CMK (cell line): ENCODE measurements at places on chromosomes 12 and 14.

DNA sequence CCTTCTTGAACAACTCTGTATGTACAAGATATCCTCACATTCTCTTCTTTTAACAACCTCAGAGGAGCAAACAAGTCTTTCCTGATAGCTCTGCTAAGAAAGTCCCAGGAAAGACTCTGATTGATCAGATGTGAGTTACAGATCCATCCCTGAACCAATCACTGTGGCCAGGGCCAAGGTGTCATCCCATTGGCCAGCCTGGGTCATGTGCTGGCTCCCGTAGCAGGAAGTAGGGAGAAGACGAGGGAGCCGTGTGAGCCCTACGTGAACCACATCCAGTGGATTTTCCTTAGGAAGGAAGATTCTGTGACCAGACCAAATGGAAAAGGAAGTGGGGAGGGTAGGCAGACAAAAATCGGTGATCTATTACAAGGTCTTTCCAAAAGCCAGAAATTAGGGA is 5.6 kb downstream of the P2RX7 start:
- DNase-seq: no peak

DNA sequence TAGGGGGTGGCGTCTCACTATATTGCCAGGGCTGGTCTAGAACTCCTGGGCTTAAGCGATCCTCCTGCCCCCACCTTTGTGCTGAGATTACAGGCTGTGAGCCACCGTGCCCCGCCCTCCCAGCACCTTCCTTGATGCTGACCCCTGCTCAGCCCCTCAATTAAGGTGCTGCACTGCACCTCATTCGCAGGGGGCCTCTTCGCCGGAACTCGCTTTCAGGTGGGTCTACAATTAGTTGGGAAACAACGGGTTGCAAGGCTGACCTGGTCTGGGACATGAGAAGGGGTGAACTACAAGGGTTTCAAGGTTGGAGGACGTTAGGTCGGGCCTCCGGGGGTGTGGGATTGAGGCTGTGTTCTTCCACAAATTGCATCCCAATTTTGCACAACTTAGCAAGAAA is 1.2 kb upstream of the NOP2 start:
- DNase-seq: no peak

DNA sequence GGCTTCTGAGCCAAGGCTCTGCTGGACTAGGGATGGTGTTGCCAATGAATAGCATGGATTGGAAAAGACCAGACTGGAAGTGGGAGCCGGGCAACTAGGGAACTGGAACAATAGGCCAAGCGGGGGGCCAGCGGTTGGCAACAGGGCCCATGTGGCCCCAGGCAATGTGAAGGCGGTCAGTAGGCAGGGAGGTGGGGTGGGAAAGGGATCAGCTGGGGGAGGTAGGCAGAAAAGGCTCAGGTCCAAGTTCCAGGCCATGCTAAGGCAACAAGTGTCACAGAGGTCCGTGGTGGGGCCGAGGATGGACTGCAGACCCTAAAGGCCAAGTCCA is 14.9 kb upstream of the MLXIP start:
- DNase-seq: no peak

DNA sequence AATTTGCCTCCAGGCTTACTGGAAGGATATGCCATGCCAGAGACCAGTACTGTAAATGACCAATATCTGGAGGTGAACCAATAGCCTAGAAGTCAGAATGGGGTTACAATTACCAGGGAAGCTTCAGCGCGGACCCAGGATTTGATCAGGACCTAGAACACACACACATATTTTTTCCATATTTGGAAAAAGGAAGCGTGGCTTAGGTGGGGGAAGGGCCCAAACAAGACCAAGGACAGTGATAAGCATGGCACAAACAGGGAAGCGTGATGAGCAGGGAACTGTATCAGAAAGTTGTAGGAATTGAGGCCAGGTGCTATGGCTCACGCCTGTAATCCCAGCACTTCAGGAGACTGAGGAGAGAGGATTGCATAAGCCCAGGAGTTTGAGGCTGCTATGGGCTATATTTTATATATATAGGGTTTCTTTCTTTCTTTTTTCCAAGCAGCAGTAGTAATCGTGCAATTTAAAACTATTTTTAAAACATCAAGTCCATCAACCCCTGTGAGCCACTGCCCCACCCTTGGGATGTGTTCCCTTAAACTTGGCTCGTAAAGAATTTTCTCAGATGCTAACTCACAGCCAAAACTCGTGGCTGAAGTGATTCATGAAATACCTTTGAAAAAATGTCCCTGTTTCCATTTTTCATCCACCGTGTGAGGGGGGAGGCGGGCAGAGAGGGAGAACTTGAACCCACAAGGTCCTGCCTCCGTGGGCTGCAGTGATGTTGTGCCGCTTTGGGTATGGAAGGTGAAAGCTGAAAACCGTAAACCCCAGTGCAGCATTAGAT is 16.7 kb downstream of the HRK start:
- no peak for DNase-seq

GRCh38 chr14:23445773-23446172 is 10.3 kb upstream of the MYH7 start:
- no peak for DNase-seq

GRCh38 chr12:52754135-52754534 is 23.0 kb downstream of the KRT76 start:
- DNase-seq: no peak

DNA sequence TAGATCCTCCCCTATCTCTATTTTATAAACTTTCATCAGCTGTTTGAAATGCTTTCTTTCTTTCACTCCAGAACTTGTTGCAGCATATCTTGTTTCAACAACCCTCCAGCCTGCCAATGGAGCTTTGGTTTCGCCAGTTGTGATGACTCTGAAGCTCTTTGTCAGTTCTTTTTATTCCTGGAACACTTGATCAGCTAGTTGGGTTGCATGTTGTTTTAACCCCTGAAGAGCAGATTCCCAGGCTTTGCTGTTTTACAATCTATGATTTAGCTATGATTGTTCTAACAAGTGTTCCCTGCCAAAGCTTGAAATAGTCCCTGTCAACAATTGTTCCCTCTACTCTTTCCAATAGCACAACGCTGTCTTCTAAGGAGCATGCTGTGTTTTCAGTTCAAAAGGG is 50.6 kb upstream of the FUT8 start:
- DNase-seq: no peak

GRCh38 chr14:72612041-72612440 is 281.9 kb downstream of the DPF3 start:
- no peak for DNase-seq

DNA sequence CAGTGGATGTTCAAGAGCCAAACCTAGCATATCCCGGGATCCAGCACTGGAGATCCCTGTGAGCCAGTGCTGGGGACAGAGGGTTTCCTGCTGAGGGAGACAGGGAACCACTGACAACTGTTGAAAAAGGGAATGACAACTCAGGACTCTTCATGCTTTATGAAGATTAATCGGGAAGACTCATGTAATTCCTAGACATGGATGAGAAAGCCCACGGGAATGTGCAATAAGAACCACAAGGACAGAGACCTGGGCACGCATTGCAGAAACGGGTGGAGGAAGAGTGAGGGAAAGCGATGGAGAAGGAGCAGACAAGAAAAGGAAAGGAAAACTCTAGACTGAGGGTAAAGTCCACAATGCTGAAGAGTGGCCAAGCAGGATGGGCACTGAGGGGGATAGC is 296.0 kb downstream of the PCNX1 start:
- DNase-seq: no peak

- no peak for DNase-seq
These were observed 104.1 kb upstream of the RAP1B start for GRCh38 chr12:68506619-68507018.

GRCh38 chr14:101357559-101358319 is 203.6 kb upstream of the DIO3 start:
- DNase-seq: no peak

DNA sequence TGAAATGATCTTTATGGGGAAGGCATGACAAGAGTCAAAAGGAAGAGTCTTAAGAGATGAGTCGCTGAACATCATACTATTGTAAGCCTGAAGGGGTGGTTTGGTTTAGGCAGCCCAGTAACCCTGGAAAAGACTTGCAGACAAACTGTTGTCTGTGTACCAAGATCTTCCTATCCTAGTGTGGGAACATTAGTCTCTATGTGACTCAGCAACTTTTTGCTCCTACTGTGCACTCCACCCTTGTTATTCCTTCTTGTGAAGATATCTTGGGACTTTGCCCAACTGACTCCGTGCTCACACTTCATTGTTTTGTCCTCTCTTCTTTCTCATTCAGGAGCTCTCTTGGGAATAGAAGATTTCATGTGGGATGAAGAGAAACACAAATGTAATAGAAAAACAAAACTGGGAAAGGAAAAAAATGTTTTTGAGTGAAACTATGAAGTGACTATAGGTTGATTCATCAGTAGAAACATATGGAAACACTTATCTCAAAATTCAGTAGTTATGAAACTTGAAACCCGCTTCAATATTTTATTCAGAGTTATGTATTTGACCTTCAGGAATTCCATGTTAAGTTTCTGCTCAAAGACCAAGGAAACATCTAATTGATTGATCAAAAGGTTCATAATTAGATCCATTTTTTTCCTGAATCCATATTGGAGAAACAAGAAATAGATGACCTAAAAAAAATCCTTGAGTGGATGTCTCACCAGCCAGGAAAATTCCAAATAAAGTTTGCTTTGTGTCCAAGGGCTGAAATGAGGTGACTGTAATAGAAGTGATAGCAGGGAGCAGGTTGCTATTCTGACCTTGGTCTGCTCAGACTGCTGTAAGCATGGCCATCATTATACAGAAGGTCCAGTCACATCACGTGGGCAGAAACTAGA is 67.2 kb downstream of the BTG1 start:
- DNase-seq: no peak

- DNase-seq: no peak
These were observed 380.1 kb downstream of the RAD51B start for GRCh38 chr14:68199554-68200151.

GRCh38 chr14:95611293-95611880 is 74.8 kb upstream of the TCL1B start:
- DNase-seq: no peak

- no peak for DNase-seq
These were observed 16.8 kb upstream of the MGP start for GRCh38 chr12:14902465-14902864.

DNA sequence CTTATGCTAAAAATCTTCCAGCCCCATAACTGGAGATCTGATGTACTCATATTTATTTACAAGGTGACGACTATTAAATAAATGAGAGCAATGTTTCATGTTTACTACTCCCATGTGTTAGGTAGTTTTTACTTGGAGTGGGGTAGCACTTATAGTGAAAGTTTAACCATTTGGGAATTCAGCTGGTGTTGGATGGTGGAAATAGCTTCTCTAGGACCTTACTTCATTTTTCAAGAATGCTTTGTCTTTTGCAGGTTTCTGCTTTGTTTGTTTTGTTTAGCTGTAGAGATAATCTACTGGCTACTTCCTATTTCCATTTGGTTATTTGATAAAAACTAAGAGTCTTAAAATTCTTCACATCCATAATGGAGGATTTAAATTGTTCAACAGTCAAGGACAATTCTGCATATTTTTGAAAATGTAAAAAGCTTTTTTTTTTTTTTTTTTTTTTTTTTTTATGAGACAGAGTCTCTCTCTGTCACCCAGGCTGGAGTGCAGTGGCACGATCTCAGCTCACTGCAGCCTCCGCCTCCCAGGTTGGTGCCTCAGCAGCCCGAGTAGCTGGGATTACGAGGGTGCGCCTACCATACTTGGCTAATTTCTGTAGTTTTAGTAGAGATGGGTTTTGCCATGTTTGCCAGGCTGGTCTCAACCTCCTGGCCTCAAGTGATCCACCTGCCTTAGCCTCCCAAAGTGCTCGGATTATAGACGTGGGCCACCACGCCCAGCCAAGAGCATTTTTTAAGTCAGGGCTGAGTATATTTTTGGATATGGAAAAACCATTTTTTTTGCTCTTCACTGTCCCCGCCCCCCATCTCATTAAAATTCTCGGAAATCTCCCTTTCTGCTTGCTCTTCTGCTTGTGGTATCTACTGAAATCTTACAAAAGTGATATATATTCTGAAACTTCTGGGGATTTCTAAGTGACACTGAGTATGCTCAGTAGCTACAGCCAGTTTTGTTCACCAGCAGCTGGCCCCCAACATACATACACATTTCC is 1.4 kb upstream of the ABCD2 start:
- DNase-seq: no peak

DNA sequence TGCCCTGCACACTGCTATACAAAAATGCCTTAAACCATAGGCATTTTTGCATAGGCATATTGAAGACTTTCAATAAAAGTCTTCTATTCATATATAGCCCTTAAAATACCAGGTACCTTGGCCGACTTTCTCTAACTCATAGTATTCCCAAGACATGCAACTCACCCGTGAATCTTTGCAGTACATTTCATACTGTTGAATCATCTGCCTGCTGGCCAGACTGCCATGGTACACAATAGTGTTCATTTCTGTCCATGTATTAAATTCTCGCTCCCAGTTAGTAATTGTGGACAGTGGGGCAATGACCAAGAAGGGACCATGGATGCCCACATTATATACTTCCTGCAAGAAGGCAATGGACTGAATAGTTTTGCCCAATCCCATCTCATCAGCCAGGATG is 24.3 kb upstream of the SUPT16H start:
- no peak for DNase-seq

GRCh38 chr12:18716236-18716635 is 21.6 kb downstream of the PLCZ1 start:
- no peak for DNase-seq

DNA sequence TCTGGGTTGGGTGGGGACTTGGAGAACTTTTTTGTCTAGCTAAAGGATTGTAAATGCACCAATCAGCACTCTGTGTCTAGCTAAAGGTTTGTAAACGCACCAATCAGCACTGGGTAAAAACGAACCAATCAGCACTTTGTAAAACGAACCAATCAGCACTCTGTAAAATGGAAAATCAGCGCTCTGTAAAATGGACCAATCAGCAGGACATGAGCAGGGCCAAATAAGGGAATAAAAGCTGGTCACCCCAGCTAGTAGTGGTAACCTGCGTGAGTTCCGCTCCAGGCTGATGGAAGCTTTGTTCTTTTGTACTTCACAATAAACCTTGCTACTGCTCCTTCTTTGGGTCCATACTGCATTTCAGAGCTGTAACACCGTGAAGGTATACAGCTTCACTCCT is 1.7 kb upstream of the ACOT2 start:
- DNase-seq: no peak

- no peak for DNase-seq
These were observed 8.6 kb downstream of the POU6F1 start for GRCh38 chr12:51209259-51209658.

GRCh38 chr12:53365245-53365904 is 14.6 kb upstream of the SP1 start:
- no peak for DNase-seq

- no peak for DNase-seq
These were observed 31.7 kb downstream of the TDG start for GRCh38 chr12:103997286-103997900.

- no peak for DNase-seq
These were observed 70.4 kb upstream of the SLCO1C1 start for GRCh38 chr12:20624718-20625117.

- DNase-seq: no peak
These were observed 379.8 kb downstream of the VRK1 start for GRCh38 chr14:97177016-97177415.

- no peak for DNase-seq
These were observed 4.4 kb upstream of the GPD1 start for GRCh38 chr12:50099302-50100008.

- no peak for DNase-seq
These were observed 1196.4 kb downstream of the VRK1 start for GRCh38 chr14:97993508-97994019.
